ENCODE measurements at places on chromosomes 12 and 14.

DNA sequence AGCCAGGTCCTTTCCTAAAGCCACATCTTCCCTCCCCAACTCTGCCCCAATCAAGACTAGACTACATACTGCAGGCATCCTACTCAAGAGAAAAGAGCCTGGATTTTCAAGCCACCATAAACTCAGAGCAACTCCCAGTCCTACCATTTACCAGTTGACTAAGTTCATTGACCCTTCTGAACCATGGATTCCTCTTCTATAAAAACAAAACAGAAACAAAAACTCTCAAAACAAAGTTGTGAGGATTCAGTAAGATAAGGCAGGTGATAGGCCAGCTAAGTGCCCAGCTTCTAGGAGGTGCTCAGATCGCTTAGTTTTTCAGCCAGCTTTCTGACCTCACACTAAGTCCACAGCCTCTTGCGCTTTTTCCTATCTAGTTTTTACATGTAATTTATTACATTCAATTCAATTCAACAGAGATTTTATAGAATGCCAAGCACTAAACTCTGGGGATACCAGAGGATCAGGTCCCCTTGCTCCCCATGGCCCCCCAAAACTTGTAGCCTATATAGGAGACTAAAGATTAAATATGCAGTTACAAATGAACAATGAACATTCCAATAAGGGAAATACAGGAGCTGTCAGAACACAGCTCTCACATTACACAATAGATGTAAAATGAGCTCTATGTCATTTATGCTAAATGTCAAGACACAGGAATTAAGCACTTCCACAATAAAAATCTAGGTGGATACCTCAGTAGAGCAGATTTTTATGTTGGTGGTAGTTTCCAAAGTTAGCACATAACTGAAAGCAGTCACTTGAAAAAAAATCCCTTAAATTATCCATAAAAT, 104.5 kb upstream of the EGLN3 start:
- no peak for DNase-seq

DNA sequence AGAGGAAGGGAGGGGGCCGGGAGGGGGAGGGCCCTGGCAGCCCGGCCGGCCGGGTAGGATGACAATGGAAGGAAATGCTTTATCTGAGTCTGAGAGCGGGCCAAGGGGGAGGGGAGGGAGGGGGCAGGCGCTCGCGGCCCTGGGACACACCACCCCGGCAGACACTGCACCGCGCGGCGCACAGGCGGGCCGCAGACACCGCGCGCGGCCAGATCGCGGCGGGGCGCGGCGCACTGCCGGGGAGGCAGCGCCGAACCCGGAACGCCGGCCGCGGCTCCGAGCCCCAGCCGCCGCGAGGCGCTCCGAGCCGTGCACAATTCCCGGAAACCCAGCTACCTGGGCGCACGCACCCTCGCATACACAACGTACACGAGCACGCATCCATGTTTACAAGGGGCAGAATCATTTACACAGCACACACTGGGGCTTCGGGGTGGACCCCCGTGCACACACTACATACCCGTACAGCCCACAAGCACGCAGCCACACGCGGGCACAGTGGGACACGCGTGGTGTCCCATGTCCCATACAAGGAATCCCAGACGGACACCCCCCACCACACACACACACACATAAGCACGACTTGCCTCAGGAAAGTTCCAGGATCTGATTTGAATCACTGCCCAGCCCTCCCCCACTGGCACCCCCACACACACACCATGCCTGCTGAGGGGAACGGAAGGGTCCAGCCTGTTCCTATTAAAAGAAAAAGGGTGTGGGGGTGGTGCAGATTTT, at the start of gene HDAC7:
Gene HDAC7 (minus strand): TSS at position 8 of the 735 bp plus-strand sequence. CDS start 118 bp downstream, outside the sequence.
- peak; percentile 85 for DNase-seq

GRCh38 chr12:20128928-20129327, 239.4 kb upstream of the PDE3A start:
- DNase-seq, result no peak

GRCh38 chr12:56839915-56840325, 76.8 kb downstream of the HSD17B6 start:
- peak; percentile 55 for DNase-seq

DNA sequence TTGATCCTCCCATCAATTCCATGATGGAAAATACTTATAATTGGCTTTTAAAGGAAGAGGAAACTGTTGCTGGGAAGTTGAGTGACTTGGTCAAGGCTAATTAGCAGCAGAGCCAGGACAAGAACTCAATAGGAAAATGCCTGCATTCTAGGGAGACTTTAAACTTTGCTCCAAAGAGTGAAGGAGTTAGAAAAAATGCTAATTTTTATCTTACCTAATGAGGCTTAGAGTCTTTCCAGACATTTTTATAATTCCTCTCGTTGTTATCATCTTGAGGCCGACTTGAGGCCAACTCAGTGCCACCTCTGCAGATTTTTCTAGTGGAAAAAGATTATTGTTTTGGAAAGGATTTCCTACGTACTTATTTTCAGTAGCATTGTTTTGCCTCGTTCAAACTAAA, 344.6 kb downstream of the ETNK1 start:
- no peak for DNase-seq

DNA sequence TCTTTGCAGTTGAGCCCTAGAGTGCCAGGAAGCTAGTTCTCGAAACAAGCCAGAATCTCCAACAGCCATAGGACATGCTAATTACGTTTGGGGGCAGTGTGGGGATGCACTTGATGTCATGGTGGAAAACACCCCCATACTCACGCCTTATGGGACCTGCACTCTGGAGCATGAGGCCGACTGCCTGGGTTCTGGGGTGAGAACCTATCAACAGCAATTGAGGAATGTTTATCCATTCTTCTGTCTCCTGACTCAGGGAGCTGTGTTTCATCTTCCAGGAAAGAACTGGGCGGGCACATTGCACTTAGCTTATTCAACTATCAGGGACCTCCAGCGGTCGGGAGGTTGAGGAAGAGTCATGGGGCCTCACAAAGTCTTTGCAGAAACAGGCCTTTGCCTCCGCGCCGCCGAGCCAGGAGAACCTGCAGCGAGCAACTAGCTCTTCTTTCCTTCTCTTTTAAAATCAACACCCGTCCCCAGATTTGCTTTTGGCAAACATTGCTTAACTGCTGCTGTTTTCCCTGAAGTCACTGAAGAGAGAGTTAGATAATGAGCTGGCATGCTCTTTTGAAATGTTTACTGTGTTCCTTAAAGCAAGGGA, 226.1 kb upstream of the DIO3 start:
- no peak for DNase-seq
